ENCODE measurements at places on chromosomes 1 and 21. TPM values are rescaled to one million over a fixed set of nuclear protein-coding genes. Genes with fewer than 3 reads are reported as not detected.

The FCMR gene
- not detected for total RNA-seq

The KLF17 gene
- 1.1 TPM for total RNA-seq

The LCE1E gene
- total RNA-seq = not detected

The IQGAP3 gene
- 28.7 TPM for total RNA-seq

The FAM43B gene
- total RNA-seq = 0.90 TPM

The CFAP126 gene
- not detected for total RNA-seq

The OR2G3 gene
- not detected for total RNA-seq

The KRTAP11-1 gene
- not detected for total RNA-seq

The SSBP3 gene
- 11.7 TPM for total RNA-seq

The CDC42BPA gene
- total RNA-seq = 82.5 TPM

The TMEM240 gene
- 3.6 TPM for total RNA-seq

The TLR5 gene
- not detected for total RNA-seq

The BTG3 gene
- total RNA-seq = 43.7 TPM

The S100A5 gene
- total RNA-seq = not detected

The KRTAP13-2 gene
- total RNA-seq = not detected

The C1orf115 gene
- total RNA-seq = not detected

The PRAMEF10 gene
- not detected for total RNA-seq

The CD5L gene
- total RNA-seq = not detected

The OR2L2 gene
- total RNA-seq = not detected

The ANXA9 gene
- total RNA-seq = 0.49 TPM

The CD101 gene
- total RNA-seq = 0.09 TPM

The NUP210L gene
- 0.09 TPM for total RNA-seq

The TRPM2 gene
- 0.08 TPM for total RNA-seq

The C1orf141 gene
- total RNA-seq = 0.65 TPM

The IVL gene
- total RNA-seq = not detected

The FMO1 gene
- total RNA-seq = 7.8 TPM

The SLC2A5 gene
- total RNA-seq = 0.90 TPM

The PDE4B gene
- total RNA-seq = 2.3 TPM

The NHLH1 gene
- total RNA-seq = not detected

The FNBP1L gene
- total RNA-seq = 15.0 TPM

The RGS8 gene
- not detected for total RNA-seq

The SSX2IP gene
- 34.9 TPM for total RNA-seq

The MATN1 gene
- total RNA-seq = 0.25 TPM

The BRINP3 gene
- 2.3 TPM for total RNA-seq

The CLCNKB gene
- not detected for total RNA-seq

The MROH9 gene
- 0.27 TPM for total RNA-seq

The FCAMR gene
- not detected for total RNA-seq

The TMEM125 gene
- total RNA-seq = not detected

The MEX3A gene
- 0.90 TPM for total RNA-seq

The KPRP gene
- total RNA-seq = not detected

The AMY1B gene
- total RNA-seq = not detected

The PCSK9 gene
- 2.5 TPM for total RNA-seq

The SPRR2F gene
- not detected for total RNA-seq

The LRRC71 gene
- total RNA-seq = not detected
